Neural crest cell (in vitro differentiated cells): ENCODE measurements at places on chromosomes 16 and 17. TPM values are rescaled to one million over a fixed set of nuclear protein-coding genes. Genes with fewer than 3 reads are reported as not detected.

DNA sequence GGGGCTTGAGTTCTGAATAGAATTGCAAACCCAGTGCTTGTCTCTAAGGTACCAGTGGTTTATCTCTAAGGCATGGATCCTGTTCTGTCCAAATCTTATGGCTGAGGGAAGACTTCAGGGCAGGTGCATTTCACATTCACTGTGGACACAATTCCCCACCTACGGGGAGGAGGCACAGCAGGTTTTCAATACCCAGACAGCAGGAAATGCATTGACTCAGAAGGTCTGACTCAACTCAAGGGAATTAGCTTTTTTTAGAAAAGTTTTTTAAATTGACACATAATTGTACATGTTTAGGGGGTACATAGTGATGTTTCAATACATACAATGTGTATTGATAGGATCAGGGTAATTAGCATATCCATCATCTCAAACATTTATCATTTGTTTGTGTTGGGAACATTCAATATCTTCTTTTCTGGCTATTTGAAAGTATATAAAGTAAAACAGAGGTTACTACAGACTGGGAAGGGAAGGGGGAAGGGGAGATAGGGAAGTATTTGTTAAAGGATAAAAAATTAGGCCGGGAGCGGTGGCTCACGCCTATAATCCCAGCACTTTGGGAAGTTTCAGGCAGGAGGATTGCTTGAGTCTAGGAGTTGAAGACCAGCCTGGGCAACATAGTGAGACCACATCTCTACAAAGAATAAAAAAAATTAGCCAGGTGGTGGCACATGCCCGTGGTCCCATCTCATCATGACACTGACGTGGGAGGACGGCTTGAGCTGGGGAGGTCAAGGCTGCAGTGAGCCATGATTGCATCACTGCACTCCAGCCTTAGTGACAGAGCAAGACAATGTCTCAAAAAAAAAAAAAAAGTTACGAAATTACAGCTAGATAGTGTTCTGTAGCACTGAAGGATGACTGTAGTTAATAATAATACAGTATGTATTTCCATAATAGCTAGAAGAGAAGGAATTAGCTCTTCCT lies 54.9 kb downstream of the RGS9 start:
- no peaks in the 10 kb centered on the region for H3K27me3 ChIP-seq
- H3K27ac ChIP-seq = peak overlapping the region; percentile 31

GRCh38 chr17:18920911-18921441 lies 31.0 kb upstream of the SLC5A10 start:
- no peak overlapping the region for H3K4me3 ChIP-seq
- H3K27ac ChIP-seq = no peak overlapping the region
- peaks cover 18% of the 10 kb centered on the region for H3K4me1 ChIP-seq
- H3K36me3 ChIP-seq = peaks cover 21% of the 10 kb centered on the region
- no peak for DNase-seq

- H3K36me3 ChIP-seq = no peaks in the 10 kb centered on the region
- H3K4me1 ChIP-seq = no peaks in the 10 kb centered on the region
- no peak overlapping the region for H3K4me3 ChIP-seq
- peaks cover 3% of the 10 kb centered on the region for H3K27me3 ChIP-seq
- peak overlapping the region; percentile 73 for H3K27ac ChIP-seq
Measured at GRCh38 chr17:19409509-19409908, 1.5 kb upstream of the RNF112 start.

DNA sequence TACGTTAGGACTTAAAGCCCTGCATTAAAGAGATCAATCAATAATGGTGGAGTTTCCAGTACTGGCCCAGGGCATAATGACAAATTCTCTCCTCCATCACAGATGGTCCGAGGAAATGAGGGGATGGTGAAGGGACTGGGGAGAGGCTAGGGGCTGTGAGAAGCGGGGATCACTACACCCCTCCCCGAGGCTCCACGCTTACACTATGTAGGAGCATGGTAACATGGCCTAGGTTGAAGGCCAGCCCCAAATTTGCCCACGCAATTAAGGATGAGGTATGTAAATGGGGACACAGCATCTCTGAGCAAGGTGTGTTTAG lies 8.0 kb upstream of the AKTIP start:
- H3K4me1 ChIP-seq = peaks cover 15% of the 10 kb centered on the region
- H3K27me3 ChIP-seq = no peaks in the 10 kb centered on the region

- no peak for DNase-seq
- no peak overlapping the region for H3K4me3 ChIP-seq
- peaks cover 19% of the 10 kb centered on the region for H3K36me3 ChIP-seq
- peaks cover 22% of the 10 kb centered on the region for H3K4me1 ChIP-seq
Measured at GRCh38 chr17:21024024-21024423, 18.8 kb downstream of the USP22 start.

- peaks cover 47% of the 10 kb centered on the region for H3K4me1 ChIP-seq
- H3K36me3 ChIP-seq = peaks cover 4% of the 10 kb centered on the region
- no peak overlapping the region for H3K27ac ChIP-seq
- H3K27me3 ChIP-seq = no peaks in the 10 kb centered on the region
Measured at GRCh38 chr16:75416904-75417565, 16.3 kb downstream of the CFDP1 start.

DNA sequence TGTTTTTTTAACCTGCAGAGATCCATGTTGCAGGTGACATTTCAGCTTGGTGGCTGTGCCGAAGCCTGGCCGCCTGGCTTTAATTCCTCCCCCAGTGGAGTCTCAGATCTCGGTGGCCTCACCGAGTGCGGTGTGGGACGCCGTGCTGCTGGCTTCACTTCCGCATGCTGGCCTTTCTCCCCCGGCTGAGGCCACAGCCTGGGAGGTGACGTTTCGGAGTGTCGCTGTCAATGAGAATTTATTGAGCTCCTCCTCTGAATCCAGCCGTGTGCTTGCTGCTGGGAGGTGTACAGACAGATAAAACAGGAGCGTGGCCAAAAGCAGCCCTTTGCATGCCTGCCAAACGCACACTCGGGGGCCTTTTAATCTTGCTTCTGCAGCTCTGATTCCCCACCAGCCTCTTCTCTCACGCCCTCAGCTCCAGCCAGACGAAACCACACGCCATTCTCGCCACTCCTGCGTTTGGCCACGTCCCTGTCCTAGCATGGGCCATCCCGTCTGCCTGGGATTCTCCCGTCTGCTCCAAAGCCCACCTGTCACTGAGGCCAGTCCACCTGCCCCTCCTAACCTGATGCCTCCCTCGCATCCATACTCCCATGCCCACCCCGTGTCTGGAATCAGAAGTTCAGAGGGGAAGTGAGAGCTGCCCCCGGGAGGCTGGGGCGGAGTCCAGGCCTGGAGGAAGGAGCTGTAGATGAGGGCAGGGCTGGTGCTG lies 3.6 kb downstream of the GSE1 start:
- peak overlapping the region; percentile 74 for H3K4me3 ChIP-seq
- peaks cover 57% of the 10 kb centered on the region for H3K27me3 ChIP-seq
- DNase-seq = no peak
- H3K4me1 ChIP-seq = peaks cover 18% of the 10 kb centered on the region
- no peaks in the 10 kb centered on the region for H3K36me3 ChIP-seq
- H3K27ac ChIP-seq = no peak overlapping the region

GRCh38 chr17:8227238-8227581 lies 16.8 kb upstream of the AURKB start:
- peaks cover 37% of the 10 kb centered on the region for H3K4me1 ChIP-seq
- DNase-seq = no peak
- peaks cover 25% of the 10 kb centered on the region for H3K36me3 ChIP-seq
- H3K4me3 ChIP-seq = peak overlapping the region; percentile 94
- H3K27ac ChIP-seq = peak overlapping the region; percentile 86
- H3K27me3 ChIP-seq = peaks cover 29% of the 10 kb centered on the region

GRCh38 chr17:34161690-34162089 lies 93.4 kb upstream of the CCL2 start:
- DNase-seq = no peak
- H3K27me3 ChIP-seq = peaks cover 88% of the 10 kb centered on the region
- no peak overlapping the region for H3K27ac ChIP-seq
- no peak overlapping the region for H3K4me3 ChIP-seq
- H3K36me3 ChIP-seq = no peaks in the 10 kb centered on the region

GRCh38 chr17:34024806-34025551 lies 230.1 kb upstream of the CCL2 start:
- peaks cover 17% of the 10 kb centered on the region for H3K27me3 ChIP-seq
- DNase-seq = no peak
- H3K27ac ChIP-seq = no peak overlapping the region
- no peaks in the 10 kb centered on the region for H3K36me3 ChIP-seq
- no peaks in the 10 kb centered on the region for H3K4me1 ChIP-seq

DNA sequence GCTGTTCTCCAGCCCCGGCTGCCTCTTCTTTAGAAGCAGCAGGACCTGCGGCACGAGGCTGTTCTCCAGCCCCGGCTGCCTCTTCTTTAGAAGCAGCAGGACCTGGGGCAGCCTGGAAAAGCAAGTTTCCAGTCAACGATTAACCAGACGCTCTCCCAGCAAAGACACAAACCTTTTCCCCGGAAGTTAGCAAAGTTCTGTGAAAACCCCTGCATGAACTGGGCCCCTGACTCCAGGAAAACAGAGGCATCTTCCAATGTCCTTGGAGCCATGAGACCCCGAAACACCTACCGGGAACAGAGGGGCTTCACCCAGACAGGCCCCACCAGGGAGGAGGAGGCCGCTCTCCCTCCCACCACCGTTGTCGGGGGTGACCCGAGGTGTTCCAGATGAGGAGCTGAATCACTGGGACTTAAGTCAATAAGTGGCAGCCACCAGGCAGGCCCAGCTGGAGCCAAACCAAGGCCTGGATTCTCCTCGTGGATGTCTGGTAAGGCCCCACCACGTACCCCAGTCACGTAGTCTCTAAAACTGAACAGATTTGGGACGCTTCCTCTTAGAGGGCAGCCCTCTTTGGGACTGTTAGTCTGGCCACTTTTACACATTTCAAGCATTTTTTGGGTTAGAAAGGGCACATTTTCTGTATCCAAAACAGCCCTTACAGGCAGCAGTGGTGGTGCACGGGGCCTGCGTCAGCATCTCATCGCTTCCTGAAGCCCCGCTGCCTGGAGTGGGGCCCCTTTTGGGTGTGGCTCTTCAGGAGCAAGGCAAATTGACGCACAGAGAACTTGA lies at the start of gene RPH3AL:
Gene RPH3AL, minus strand, starts transcription at position 387 of the 792 bp plus-strand sequence. CDS start 25,264 bp downstream, outside the sequence.
- peaks cover 7% of the 10 kb centered on the region for H3K36me3 ChIP-seq
- no peak for DNase-seq
- peak within 1 kb of the TSS; percentile 65 for H3K27ac ChIP-seq
- peak within 1 kb of the TSS; percentile 35 for H3K4me3 ChIP-seq
- H3K27me3 ChIP-seq = peaks cover 5% of the 10 kb centered on the region

GRCh38 chr17:17484451-17484899 lies 7.7 kb downstream of the MED9 start:
- DNase-seq = no peak
- H3K4me1 ChIP-seq = peaks cover 7% of the 10 kb centered on the region
- no peak overlapping the region for H3K4me3 ChIP-seq
- H3K27me3 ChIP-seq = no peaks in the 10 kb centered on the region
- H3K36me3 ChIP-seq = peaks cover 25% of the 10 kb centered on the region
- H3K27ac ChIP-seq = no peak overlapping the region

DNA sequence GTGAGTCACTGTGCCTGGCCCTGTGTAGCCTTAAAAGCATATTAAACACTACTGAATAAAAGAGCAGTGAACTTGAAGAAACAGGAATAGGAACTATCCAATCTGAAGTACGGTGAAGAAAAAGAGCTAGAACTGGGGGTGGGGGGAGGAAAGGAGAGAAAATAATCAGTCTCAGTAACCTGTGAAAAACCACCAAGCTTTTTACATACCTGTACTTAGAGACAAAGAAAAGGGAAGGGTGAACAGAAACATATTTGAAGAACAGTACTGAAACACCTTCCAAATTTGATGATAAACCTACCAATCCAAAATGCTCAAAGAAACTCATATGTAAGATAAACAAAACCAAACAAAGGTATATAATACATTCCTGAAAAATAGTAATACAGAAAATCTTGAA lies 77.5 kb downstream of the USP32 start:
- H3K36me3 ChIP-seq = no peaks in the 10 kb centered on the region
- no peaks in the 10 kb centered on the region for H3K27me3 ChIP-seq
- no peak for DNase-seq
- no peaks in the 10 kb centered on the region for H3K4me1 ChIP-seq
- no peak overlapping the region for H3K4me3 ChIP-seq
- H3K27ac ChIP-seq = no peak overlapping the region

- no peaks in the 10 kb centered on the region for H3K36me3 ChIP-seq
- H3K27me3 ChIP-seq = no peaks in the 10 kb centered on the region
- H3K4me3 ChIP-seq = no peak overlapping the region
- no peak overlapping the region for H3K27ac ChIP-seq
Measured at GRCh38 chr16:17386229-17386628, 84.5 kb downstream of the XYLT1 start.

DNA sequence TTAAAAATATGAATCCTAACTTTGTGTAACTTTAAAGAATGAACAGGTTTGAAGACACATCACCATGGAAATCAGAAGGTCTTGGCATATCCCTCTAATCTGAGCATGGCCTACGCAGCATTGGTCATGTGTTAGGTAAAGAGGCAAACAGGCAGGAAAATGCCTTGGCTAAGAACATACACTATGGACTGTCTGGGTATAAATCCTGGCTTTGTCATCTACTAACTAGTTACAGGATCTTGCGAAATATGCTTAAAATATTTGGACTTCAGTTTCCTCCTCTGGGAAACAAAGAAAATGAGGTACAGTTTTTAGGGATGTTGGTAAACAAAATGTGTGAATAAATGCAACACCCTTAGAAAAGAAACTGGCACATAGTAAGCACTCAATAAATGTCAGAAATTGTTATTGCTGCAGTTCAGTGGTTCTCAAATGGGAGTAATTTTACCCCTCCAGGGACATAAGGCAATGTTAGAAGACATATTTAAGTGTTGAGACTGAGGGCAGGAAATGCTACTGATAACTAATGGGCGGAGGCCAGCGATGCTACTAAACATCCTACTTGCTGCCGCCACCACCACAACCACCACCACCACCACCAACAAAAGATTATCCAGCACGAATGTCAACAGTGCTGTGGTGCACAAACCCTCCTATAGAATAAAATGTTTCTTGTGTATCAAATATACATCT lies 770.8 kb upstream of the SOX9 start:
- no peak overlapping the region for H3K27ac ChIP-seq
- DNase-seq = no peak

DNA sequence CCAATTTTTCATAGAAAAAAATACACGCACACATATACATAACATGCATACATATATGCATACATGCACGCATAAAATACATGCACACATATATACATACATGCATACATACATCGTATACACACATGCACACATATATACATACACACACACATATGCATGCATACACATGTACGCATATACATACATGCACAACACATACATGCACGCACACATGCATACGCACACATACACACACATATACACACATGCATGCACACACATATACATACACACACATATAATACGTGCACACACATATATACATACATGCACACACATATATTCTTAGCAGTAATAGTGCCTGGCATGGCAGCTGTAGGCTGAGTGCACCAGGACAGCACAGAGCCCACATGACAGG lies 24.9 kb downstream of the USP36 start:
- peaks cover 17% of the 10 kb centered on the region for H3K36me3 ChIP-seq
- no peak overlapping the region for H3K4me3 ChIP-seq
- no peaks in the 10 kb centered on the region for H3K27me3 ChIP-seq
- no peak overlapping the region for H3K27ac ChIP-seq
- no peak for DNase-seq
- no peaks in the 10 kb centered on the region for H3K4me1 ChIP-seq

RAB11FIP4 gene
- 7.4 and 8.0 TPM in 2 replicates for total RNA-seq

HAP1 gene
- 1.5 and 1.6 TPM in 2 replicates for total RNA-seq

EIF4A3 gene
- total RNA-seq = 135 and 141 TPM in 2 replicates

TOP2A gene
- total RNA-seq = 295 and 302 TPM in 2 replicates

GUCY2D gene
- total RNA-seq = not detected in 2 replicates

NPIPB6 gene
- total RNA-seq = 1.5 and 3.2 TPM in 2 replicates

SPATA22 gene
- not detected in 2 replicates for total RNA-seq

ZNF267 gene
- total RNA-seq = 13.6 and 15.0 TPM in 2 replicates

FAM117A gene
- 13.6 and 17.0 TPM in 2 replicates for total RNA-seq

ZNF750 gene
- not detected in 2 replicates for total RNA-seq
